Aorta (tissue), 5 donors: ENCODE measurements at places on chromosomes 1 and 21. TPM values are rescaled to one million over a fixed set of nuclear protein-coding genes. Genes with fewer than 3 reads are reported as not detected.

GPR37L1 gene
- 0.06 TPM for total RNA-seq

CHI3L1 gene
- total RNA-seq = 17.8 TPM

TNFRSF9 gene
- total RNA-seq = 0.42 TPM

LIN9 gene
- 1.8 TPM for total RNA-seq

FCRL6 gene
- total RNA-seq = 1.7 TPM

MANEAL gene
- 1.9 TPM for total RNA-seq

PRELP gene
- 174 TPM for total RNA-seq

CRB1 gene
- total RNA-seq = 0.16 TPM

TNFSF4 gene
- total RNA-seq = 4.0 TPM

CHRM3 gene
- total RNA-seq = 4.0 TPM

RHEX gene
- 0.84 TPM for total RNA-seq

OR6N1 gene
- not detected for total RNA-seq

SPATA46 gene
- not detected for total RNA-seq

CELA3B gene
- total RNA-seq = 1.0 TPM

FMO1 gene
- 0.81 TPM for total RNA-seq

ANXA9 gene
- not detected for total RNA-seq

ACOT11 gene
- total RNA-seq = 17.5 TPM

CASQ2 gene
- total RNA-seq = 21.3 TPM

FOXD3 gene
- 1.7 TPM for total RNA-seq

PPFIA4 gene
- 22.7 TPM for total RNA-seq

ANKRD65 gene
- 1.5 TPM for total RNA-seq

VWA5B1 gene
- not detected for total RNA-seq

CCDC185 gene
- not detected for total RNA-seq

FYB2 gene
- not detected for total RNA-seq

RAP1GAP gene
- total RNA-seq = 0.58 TPM

IRF2BP2 gene
- 148 TPM for total RNA-seq

GSTM1 gene
- 63.8 TPM for total RNA-seq

CD101 gene
- 1.2 TPM for total RNA-seq

GABRD gene
- 0.49 TPM for total RNA-seq

COL18A1 gene
- 289 TPM for total RNA-seq

POU3F1 gene
- 0.55 TPM for total RNA-seq

PGD gene
- 46.7 TPM for total RNA-seq

DRAXIN gene
- total RNA-seq = 0.21 TPM

S100A7A gene
- total RNA-seq = not detected

TACSTD2 gene
- total RNA-seq = 4.8 TPM

PLA2G2F gene
- not detected for total RNA-seq

GPA33 gene
- total RNA-seq = not detected

KRTAP13-2 gene
- not detected for total RNA-seq

HLX gene
- 13.1 TPM for total RNA-seq

KCNJ9 gene
- total RNA-seq = not detected

S100A2 gene
- total RNA-seq = 1.8 TPM

RNU1-3 gene
- total RNA-seq = 8,154 TPM
